ENCODE measurements at places on chromosomes 2 and 18.

- no peak for DNase-seq
Measured at GRCh38 chr2:122753336-122753735, 997.9 kb downstream of the TSN start.

DNA sequence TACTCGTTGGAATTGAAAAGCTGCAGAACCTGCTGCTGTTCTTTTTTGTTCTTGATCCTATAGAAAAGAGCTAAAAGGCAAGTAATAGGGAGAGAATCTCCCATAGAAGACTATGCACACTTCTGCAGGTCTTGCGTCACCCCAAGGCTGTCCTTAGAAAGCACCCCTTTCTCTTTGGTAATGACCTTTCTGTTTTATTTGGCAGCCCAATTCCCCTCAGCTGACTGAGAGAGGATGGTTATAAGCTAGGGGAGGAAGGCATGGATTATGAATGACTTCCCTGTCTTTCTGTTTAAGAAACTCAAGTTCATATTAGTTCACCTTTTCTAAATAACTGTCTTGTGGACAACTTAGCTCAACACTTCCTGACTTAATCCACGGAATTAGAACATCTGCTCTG is 122.9 kb downstream of the TXNL1 start:
- DNase-seq, result no peak

- DNase-seq, result no peak
Measured at GRCh38 chr2:157876786-157877138, 632 bp upstream of the ACVR1 start.

GRCh38 chr2:170500770-170501169 is 214.4 kb upstream of the SP5 start:
- no peak for DNase-seq

DNA sequence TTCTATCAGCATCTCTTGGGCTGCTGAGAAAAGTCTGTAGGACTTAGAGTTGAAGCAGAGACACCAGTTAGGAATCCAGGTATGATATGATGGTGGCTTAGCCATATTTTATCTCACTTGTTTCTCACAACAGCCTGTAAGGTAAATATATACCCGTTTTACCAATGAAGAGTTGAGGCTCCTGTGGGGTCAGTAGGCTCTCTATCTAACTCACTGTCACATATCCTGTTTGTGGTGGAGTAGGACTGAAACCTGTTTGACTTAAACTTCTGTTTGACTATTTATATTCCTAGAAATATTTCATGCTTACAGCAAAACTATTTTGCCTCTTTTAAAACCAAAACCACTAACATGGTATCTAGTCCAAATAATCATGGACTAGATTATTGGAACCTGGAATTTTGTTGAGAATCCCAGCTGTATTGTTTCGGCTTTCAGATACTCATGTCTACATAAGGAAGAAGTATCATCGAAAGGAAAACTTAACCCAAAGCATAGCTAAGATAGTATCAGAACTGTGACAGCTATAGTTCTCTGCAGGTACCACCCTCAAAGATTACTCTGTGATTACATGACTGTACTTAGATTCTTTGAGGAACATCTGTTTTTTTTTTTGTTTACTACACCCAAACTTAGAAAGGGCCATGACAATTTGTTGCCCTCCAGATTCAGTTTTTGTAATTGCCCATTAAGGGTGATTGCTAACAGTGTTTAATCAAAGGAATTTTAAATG is 216.1 kb upstream of the THUMPD2 start:
- no peak for DNase-seq

DNA sequence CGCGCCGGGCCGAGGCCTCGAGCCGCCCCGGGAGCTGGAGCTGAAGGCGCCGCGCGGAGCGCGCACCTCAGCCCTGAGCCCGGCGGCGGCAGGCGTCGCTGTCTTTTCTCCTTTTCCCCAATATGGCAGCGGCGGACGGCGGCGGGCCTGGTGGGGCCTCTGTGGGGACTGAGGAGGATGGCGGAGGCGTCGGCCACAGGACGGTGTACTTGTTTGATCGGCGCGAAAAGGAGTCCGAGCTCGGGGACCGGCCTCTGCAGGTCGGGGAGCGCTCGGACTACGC is 369 bp downstream of the SMCHD1 start:
- no peak for DNase-seq

DNA sequence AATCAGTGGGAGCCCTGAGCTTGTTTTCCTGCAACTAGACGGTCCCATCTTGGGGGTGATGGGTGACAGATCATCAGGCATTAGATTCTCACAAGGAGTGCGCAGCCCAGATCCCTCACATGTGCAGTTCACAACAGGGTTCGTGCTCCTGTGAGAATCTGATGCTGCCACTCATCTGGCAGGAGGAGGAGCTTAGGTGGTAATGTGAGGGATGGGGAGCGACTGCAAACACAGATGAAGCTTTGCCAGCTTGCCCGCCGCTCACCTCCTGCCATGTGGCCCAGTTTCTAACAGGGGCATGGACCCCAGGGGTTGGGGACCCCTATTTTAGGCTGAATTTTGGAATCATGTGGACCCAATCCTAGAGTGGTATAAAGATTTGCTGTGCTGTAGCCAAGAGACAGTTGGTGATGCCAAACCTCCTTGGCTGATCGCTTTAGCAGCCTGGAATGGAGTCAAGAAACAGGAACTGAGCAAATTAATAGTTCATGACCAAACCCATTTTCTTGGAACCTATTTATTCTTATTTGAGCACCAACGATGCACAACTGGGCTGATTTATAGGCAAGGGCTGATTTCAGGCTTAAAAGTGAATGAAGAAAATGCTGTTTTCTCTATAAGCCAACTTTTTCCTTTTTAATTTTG is 25.7 kb downstream of the LPIN1 start:
- no peak for DNase-seq

DNA sequence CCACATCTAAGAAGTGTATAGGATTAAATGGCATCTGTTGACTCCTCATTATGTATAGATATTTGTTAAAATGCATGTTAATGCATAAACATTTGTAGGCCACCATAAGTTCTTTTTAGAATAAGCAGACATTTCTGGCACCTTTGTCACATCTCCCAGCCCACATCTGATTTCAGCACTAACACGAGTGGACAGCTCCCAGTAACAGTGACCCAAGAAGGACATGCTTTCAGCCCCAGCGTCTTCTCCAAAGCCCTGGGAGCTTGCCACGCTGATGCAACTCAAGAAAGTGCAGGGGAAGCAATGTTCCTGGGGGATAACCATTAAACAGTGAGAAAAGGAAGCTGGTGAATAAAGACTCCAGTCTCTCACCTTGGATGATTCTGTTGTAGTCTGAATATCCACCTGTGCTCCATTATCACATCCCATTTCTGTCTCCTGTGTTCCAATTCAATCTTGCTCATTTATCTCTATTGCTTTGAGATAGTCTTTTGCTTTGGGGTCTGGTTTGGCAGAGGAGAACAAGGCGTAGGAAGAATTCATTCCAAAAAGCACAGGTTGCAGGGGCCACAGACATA is 182.6 kb upstream of the THSD7B start:
- peak; percentile 75 for DNase-seq

- DNase-seq, result no peak
Measured at GRCh38 chr2:110748489-110748867, 16.1 kb downstream of the ACOXL start.

DNA sequence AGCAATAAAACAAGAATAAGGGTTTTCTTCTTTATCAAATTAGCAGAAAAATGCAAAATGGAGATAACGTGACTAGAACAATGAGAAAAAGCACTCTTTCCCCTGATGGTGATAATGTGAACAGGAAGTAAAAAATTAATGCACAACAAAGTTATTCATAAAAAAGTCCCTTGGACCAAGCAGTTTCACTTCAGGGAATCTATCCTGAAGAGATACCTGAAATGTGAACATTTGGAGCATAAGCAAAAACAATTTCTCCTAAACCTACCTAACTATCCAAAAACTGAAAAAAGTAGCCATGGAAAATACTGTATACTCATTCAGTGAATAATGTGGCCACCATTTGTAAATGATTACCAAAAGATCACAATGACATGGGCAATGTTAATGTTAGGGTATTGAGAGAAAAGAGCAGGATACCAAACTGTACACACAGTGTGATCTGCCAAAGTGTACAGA is 48.7 kb downstream of the TRIP12 start:
- DNase-seq, result no peak
